SW480 (cell line): ENCODE measurements at places on chromosomes 2 and 18.

- DNase-seq = no peak
Measured at GRCh38 chr2:236917164-236917563, 168.5 kb upstream of the COPS8 start.

DNA sequence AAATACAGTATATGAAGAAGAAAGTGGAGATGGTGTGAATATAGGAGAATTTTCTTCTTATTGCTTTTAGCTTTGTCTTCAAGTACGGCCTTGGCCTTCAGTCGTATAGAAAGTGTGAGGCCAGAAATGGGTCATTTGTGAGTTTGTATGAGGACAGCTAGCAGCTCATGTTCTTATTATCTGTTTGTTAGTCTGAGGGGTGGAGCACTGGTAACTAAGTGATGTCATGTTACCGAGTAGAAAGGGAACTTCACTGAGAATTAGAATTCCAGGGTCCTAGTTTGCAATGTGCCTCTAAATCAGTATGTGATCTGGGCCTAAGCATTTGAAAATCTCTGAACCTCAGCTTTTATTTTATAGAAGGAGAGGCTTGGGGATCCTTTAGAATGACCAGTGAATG lies 588.6 kb downstream of the NRXN1 start:
- no peak for DNase-seq

GRCh38 chr18:2651981-2652380 lies 3.5 kb upstream of the SMCHD1 start:
- no peak for DNase-seq

DNA sequence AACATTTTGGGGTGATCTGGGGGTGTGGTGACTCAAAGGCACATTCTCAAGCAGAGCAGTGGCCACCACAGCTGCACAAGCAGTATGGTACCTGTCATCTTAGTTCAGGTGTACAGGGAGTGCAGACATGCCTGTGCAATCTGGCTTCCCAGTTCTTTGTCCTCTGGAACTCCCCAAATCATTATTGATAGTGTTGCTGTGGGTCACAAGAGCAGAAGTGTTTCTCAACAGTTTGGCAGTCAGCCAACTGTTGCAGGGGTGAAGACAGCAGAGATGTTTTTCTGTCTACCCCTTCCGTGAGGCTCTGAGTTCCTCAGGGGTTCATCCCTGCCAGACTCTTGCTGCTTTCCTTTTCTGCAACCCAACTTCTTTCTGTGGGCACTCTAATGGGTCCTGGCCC lies 206.5 kb upstream of the ZSWIM2 start:
- DNase-seq = no peak

- no peak for DNase-seq
Measured at GRCh38 chr2:183998797-183999190, 599.5 kb upstream of the ZNF804A start.

DNA sequence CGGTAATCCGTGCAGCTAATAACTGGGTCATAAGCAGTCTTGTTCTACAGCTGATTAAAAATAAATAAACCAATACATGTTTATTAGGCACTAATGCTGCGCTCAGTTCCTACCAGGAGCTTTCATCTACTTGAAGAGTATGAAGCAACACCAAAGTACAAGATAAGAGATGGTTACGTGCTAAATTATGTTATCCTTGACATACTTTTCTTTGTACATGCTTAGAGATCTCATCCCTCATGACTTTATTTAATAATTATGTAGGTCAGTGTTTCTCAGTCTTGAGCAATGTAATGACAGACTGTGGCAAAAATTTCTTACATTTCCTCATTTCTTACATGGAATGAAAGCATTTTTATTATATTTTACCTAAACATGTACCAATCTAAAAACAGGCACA lies 54.6 kb upstream of the COBLL1 start:
- DNase-seq = no peak

DNA sequence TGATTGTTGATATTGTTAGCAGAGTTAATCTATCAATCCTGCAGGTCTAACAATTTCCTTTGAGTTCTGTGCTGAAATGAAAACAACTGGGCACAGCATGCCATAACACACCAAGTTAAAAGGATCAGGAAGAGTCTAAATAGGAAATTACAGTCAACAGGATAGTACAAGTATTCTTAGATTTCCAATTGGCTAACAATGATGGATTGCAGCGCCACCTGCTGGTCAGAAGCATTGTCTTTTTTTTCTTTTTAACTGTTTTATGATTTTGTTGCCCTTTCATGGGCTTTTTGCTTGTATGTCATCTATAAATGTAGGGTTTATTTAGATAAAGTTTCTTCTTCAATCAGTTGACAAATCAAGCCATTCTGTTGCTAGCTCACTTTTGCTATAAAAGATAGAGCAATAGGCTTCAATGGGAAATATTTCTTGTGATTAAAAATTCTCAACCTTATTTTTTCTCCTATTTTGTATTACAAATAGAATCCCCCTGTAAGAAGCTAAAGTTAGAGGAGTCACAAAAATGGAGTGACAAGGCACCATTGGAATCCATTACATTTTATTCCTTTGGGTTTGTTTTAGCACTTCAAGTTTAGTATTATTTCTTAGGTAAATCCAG lies 40.8 kb upstream of the RPRM start:
- peak; percentile 40 for DNase-seq

- DNase-seq = no peak
Measured at GRCh38 chr2:190481339-190481738, 53.2 kb downstream of the NEMP2 start.

DNA sequence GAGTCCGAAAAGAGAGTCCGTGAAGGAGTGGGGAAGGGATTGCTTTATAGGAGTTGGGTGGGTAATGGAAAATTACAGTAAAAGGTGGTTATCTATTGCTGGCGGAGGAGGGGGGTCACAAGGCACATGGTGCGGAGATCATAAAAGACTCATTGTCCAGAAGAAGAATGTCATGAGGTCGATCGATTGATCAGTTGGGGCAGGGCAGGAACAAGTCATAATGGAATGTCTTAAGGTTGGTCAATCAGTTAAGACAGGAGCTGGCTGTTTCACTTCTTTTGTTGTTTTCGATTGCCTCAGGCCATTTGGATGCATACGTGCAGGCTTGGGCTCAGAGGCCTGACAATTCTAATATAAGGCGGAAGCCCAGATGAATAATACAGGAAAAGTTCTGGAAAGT lies 473.0 kb upstream of the TNP1 start:
- no peak for DNase-seq

GRCh38 chr18:23226930-23227725 lies 91.8 kb downstream of the CABLES1 start:
- peak; percentile 33 for DNase-seq

DNA sequence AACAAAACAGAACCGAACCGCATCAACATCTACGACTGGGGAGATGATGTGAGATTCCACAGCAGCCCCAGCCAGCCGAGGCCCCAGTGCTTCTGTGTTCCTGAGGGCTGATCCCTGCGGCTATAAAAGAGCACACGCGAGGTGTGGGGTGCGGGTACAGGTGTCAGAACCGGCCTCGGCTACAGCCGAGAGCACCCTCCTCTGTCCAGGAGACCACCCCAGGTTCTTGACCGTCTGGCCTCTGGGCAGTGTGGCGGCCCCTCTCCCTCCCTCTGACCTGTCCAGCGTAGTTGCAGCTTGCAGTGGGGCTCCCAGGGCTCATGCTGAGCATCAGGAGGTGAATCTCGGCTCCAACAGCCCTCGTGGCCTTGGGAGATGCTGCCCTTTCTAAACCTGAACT lies 23.7 kb downstream of the RTP5 start:
- DNase-seq = no peak

DNA sequence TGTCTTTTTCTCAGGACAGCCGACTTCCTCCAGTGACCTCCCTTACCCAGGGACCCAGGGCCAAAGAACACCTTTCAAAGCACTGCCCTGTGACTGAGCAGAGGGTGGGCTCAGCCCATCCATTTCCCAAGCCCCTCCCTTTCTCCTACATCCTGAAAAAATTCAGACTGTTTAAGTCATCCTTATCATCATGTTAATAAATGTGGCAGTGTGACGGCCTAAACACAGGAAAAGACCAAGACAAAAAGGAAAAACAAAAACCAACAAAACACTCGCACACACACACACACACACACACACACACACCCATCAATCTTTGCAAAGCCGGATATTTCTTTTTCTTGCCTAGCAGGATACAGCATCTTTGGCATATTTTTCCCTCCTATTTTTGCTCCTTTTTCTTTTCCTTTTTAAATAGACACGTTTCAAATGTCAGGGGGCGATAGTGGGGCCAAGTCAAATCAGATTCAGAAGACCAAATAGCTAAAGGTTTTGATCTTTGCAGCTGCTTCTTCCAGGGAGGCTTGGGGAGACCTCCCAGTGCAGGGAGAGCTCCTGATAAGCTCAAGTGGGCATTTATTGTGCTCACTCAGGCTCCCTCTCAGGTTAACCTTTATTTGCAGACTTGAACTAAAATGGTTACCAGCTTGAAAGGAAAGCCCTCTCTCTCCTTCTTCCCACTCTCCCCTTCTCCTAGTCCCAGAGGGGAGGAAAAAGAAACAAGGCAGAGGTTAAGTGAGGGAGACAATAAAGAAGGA lies 39.5 kb upstream of the NRP2 start:
- DNase-seq = no peak

DNA sequence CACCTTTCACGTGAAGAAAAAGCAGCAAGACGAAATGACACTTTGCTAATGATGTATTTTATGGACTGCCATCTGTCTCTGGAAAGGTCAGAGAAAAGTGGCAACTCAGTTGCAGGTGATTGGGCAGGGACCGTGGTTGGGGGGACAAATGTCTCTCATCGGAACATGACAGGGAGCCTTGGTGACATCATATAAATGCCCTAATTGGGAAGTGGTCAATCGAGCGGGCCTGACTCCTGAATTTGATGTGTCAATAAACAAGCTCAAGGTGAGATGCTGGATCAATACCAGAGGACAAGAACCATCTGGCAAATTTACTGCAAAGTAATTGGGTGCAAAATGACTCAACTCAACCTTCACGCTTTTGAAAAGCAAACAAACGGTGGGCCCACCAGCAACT lies 151.9 kb upstream of the SKOR2 start:
- no peak for DNase-seq

DNA sequence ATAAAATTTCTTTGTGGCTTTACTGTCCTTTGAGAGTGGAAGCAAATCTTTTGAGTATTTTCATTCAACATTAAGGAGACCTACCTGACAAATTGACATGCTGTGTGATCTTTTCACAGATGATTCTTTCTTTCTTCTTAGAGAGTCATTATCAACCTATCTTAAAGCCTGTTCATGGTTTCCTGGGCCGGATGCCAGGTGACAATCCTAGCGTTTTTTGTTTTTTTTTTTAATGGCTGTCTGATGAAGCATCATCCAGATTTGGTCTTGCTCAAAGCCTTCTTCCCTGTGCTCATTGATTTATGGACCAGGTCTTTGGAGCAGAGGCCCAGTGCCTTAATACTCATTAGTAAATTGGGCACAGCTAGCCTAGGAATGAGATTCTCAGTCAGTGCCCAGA lies 9.8 kb upstream of the MGAT5 start:
- DNase-seq = no peak

DNA sequence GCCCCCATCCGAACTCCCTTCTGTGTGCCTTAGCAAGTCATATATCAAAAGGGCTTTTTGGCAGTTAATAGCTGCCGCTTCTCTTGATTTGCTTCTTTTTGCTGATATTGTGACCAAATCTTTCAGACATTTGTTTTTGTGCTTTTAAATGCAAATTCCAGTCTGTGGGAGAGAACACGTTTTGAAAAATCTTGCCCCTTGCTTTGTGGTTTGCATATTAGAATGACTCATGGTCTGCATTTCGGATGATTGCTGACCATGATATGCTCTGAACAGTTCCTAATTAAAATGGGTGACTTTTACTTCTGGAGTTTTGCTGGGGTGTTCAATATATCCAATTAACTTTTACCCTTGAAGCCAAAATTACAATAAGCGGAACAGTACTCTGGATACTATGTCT lies 58.2 kb upstream of the ST6GAL2 start:
- peak; percentile 18 for DNase-seq

- DNase-seq = peak; percentile 76
Measured at GRCh38 chr2:20430461-20431300, 16.2 kb upstream of the RHOB start.

GRCh38 chr2:43051338-43051737 lies 175.1 kb downstream of the ZFP36L2 start:
- DNase-seq = peak; percentile 55

DNA sequence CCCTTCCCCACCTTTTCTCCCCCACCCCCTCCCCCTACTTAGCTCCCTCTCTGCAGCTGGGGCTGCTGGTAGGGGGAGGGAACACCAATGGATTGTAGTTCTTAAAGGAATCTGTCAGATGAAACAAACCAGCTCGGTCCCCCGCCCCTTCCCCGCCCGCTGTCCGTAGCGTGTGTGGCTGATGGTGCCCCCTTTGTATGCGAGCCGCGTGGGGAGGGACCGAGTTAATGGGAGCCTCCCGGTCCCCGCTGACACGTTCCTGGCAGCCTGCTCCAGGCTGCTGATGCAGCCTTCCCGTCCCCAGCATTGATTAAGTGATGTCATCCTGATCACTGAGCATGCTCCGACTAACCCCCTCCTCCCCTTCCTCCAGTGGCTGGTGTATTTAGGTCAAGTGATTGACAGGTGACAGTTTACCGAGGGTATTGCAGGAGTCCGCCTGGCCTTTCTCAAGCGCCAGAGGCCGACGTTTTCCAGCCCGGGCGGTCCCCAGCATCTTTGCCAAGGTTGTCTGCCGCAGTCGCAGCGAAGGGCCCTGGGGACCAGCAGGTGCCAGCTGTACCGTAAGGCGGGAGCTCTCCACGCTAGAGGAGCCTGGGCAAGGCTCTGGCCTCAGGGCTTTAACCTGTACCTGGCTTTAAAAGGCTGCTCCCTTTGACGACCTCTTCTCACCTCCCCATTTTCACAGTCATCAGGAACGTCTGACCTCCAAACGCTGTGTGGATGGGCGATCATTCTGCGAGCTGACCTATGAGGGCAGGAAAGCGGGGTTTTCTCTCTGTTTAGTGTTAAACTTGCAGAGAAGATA lies 1.8 kb downstream of the KIF5C start:
- DNase-seq = no peak

GRCh38 chr2:239222312-239222660 lies 178.5 kb downstream of the HDAC4 start:
- no peak for DNase-seq

DNA sequence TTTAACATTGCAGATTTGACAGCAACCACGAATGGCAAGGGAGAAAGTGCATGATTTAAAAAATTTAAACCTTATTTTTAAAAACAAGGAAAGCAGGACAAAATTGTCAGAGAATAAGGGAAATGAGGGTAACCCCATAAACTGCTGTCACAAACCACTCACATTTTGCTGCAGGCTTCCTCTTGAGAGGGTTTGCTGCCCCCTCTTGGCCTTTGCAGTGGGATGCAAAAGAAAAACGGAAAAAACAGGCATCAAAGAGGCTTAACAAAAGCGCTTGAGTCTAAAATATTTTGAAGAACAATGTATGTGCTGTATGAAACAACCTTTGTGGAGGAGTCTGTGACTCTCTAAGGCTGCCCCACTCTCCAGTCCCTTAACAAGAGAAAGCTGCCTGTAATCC lies 91.6 kb downstream of the TMX3 start:
- DNase-seq = peak; percentile 14

- DNase-seq = no peak
Measured at GRCh38 chr18:78352910-78353309, 626.7 kb upstream of the SALL3 start.

DNA sequence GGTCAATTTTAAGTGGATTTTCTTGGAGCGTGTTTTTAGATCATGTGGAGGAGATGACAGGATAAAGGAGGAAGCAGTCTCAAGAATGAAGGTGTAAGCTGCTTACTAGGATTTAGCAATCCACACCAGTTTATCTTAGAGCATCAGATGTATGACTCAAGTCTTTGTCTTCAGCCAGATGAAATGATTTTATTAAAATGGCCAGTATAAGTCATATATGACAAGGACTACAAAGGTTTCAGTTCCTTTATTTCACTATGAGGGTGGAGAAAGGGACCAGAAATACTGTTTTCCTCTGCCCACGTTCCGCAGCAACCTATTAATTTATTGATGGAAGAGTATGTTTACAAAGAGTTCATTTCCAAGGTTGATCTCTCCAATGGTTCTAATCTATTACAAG lies 970.5 kb upstream of the SLC39A10 start:
- no peak for DNase-seq
